ENCODE measurements at places on chromosomes 7 and 10.
A peak's percentile ranks its signal among the peaks of the same experiment; 100 is the strongest.

- DNase-seq: no peak
Measured at GRCh38 chr7:129569811-129570215, 41.7 kb upstream of the NRF1 start.

DNA sequence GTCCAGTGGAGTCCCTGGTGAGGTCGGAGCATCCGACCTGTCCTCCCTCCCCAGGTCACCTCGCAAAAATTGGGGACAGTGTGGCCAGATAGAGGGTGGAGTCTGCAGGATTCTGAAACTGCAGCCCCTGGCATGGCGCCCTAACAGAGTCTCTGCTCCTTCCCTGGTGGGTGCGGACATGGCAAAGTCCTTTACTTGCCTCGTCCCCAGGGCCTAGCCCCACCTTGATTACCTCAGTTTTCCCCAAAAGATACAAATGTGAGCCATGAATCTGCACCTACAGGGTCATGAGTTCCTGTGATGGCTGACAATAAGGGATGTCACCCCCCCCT, 47.7 kb downstream of the NPVF start:
- no peak for DNase-seq

- no peak for DNase-seq
Measured at GRCh38 chr7:47310020-47310419, 271.9 kb downstream of the TNS3 start.

DNA sequence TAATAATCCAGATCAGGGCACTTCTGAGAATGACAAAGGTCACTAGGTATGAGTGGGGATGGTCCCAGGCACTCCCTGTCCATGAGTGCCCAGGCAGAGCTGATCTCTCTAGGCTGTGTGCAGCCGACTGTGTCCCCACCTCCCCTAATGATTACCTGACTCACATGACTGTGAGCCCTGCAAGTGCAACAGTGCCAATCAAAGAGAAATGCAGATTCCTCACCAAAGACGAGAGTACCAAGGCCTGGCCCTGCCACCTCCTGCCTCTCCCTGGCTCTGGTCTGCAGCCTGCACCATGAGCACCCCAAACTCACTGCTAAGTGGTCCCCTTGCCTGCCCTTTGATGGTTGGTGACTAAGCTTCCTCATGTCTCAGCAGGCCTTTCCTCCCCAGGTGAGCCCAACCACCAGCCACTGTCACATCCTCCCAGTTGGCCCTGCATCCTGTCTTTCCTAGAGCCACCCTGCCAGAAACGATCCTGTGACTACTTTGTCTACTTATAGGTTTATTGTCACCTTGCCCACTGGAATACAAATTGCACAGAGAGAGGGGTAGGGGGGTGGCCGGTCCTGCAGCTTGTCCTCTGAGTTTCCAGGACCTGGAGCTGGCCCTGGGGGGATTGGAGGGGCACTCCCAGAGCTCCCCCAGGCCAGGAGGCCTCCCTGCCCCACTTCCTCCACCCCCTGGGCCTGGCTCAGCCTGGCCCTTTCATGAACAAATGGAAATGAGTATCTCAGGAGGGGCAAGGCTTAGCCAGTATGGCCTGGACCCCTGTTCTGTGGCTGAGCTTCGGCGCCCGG, 22.4 kb upstream of the GDF10 start:
- DNase-seq: peak; percentile 14

Data from CD4-positive, alpha-beta T cell treated with Interleukin-1 beta for 1 hour (primary cell).